ENCODE measurements at places on chromosomes 16 and 17. TPM values are rescaled to one million over a fixed set of nuclear protein-coding genes. Genes with fewer than 3 reads are reported as not detected.

The HIGD1B gene
- not detected for total RNA-seq

The KRTAP4-16 gene
- not detected for total RNA-seq

The IGSF6 gene
- not detected for total RNA-seq

The CD300LF gene
- total RNA-seq: not detected

The FNDC8 gene
- total RNA-seq: not detected

The CRISPLD2 gene
- total RNA-seq: 0.07 TPM

The ZPBP2 gene
- total RNA-seq: not detected

The AHSP gene
- not detected for total RNA-seq
